AG04449 (cell line): ENCODE measurements at places on chromosomes 1 and 21.
A peak's percentile ranks its signal among the peaks of the same experiment; 100 is the strongest.

GRCh38 chr21:24628046-24628445 lies 979.2 kb downstream of the MRPL39 start:
- DNase-seq = no peak

- DNase-seq = no peak
Observed at GRCh38 chr1:71899881-71900280, 382.5 kb downstream of the NEGR1 start.

DNA sequence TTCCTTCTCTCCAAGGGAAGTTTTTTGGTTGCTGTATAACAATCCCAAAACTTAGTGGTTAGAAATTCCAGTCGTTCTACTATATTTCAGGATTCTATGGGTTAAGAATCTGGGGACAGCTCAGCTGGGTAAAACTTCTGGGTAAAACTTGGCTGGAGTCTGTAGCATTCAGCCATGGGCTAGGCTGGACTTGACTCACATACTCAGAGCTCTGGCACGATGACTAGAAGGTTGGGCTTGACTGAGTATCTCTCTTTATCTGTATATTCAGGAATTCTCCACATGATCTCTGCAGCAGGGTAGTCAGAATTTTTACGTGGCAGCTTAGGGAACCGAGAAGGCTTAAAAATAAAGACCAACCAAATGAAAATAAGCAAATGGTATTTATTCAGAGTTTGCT lies 28.2 kb upstream of the HRNR start:
- no peak for DNase-seq

DNA sequence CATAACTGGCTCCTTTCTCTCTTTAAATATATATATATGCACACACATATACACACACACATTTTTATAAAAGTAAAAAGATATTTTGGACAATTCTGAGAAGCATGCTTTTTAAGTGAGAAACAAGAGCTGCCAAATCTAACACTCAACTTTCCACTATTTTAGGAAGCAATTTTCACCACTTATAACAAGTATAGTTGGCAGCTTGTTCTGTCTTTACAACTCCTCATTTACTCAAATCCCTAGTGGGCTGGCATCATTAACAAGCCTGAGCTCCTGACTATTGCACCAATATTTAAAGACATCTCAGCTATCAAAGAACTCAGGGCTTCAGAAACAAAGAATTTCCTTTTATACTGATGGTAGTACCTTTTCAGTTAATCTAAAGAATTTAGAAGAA lies 76.6 kb downstream of the RAB3GAP2 start:
- DNase-seq = no peak

- DNase-seq = peak; percentile 21
Observed at GRCh38 chr1:61318319-61319125, 236.2 kb downstream of the NFIA start.

DNA sequence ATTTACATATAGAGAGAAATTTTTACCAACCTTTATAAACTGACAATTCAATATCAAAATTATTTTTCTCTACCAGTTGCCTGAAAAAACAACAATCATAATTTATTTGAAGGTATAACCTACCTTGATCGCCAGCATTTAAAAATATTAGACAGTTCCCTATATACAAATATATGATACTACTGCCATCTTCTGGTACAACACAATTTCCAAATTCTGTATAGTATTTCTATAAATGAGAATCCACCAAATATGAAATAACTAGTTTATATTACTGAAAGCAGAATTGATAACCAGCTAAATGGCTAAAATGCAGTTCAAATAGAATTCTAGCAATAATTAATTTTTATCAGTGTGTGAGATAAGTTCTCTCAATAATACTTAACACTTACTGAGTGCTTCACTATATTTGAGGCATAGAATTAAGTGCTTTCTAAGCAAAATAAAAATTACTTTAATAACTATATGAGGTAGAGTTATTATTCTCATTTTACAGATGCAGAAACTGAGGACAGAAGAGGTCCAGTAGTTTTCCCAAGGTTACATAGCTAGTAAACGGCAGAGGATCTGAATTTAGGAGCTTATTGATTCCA lies 75.6 kb downstream of the PIGK start:
- DNase-seq = no peak

DNA sequence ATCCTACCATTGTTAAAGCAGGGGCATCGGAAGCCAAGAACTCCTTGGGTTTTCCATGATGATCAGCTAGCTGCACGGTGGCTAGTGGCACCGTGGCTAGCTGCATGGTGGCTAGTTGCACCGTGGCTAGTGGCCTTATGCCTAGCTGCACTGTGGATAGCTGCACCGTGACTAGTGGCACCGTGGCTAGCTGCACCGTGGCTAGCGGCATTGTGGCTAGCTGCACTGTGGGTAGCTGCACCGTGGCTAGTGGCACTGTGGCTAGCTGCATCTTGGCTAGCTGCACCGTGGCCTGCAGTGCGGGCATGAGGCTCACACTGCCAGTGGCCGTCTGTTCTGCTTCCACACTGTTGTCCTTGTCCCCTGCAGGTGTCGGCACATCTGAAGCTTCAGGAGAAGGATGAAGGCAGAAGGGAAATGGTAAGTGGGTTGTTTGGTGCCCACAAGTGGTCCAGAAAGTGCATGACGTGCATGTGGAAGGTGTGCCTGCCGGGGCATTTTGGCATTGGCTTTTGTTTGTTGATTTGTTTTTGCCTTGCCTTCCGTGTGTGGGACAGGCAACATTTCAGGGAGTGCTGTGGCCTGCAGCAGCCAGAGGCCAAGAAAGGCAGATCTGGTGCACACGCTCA lies 38.6 kb downstream of the TFF3 start:
- no peak for DNase-seq

- DNase-seq = no peak
Observed at GRCh38 chr1:168161459-168161858, 17.3 kb upstream of the TIPRL start.

GRCh38 chr21:42673633-42674328 lies 20.4 kb downstream of the PDE9A start:
- DNase-seq = no peak

DNA sequence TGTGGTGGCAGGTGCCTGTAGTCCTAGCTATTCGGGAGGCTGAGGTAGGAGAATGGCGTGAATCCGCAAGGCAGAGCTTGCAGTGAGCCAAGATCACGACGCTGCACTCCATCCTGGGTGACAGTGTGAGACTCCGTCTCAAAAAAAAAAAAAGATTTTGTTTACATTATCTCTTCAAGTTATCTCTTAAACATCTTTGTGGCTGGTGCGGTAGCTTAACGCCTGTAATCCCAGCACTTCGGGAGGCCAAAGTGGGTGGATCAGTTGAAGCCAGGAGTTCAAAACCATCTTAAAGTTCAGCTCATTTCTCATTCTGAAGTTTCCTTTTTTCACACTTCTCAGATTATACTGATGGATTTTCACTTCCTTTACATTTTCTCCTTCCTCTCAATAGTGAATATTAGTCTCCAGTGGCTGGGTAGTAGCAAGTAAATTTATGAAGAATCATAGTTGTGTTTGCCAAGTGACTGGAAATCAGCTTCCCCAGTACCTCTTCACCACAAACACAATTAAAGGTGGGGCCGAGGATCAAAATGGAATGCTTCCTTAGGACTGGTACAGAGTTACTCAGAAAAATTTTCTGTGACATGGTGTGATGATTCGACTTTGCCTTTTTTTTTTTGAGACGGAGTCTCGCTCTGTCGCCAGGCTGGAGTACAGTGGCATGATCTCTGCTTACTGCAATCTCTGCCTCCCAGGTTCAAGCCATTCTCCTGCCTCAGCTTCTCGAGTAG lies 13.8 kb downstream of the PIP5K1A start:
- DNase-seq = no peak

GRCh38 chr1:89728381-89728780 lies 92.5 kb upstream of the LRRC8D start:
- DNase-seq = no peak

GRCh38 chr21:44766818-44767354 lies 34.7 kb downstream of the UBE2G2 start:
- DNase-seq = no peak

DNA sequence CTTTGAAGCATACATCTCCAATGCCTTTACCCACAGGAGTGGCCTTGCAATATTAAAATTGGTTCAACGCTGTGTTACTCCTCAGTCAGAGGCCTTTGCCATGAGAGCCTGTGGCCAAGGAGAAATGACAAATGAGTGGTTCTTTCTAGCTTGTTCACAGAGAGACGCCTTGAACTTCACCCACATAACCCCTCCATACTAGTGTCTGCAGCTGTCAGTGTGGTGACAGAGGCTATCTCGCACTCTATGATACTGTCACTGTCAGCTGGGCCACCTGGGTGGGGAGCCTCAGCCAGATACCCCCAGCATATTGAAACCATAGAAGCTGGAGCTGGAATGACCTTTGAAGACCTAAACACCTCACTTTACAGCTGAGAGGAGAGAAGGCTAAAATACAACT lies 57.4 kb upstream of the LBR start:
- DNase-seq = no peak

- no peak for DNase-seq
Observed at GRCh38 chr1:150528196-150528595, 12.6 kb downstream of the FALEC start.

- no peak for DNase-seq
Observed at GRCh38 chr1:238501290-238501689, 610.6 kb upstream of the ZP4 start.

GRCh38 chr1:80248886-80249285 lies 1242.4 kb upstream of the ADGRL4 start:
- DNase-seq = no peak

GRCh38 chr1:64975740-64976139 lies 9.4 kb upstream of the JAK1 start:
- DNase-seq = no peak

- DNase-seq = no peak
Observed at GRCh38 chr1:78141531-78142231, 95.9 kb downstream of the GIPC2 start.

DNA sequence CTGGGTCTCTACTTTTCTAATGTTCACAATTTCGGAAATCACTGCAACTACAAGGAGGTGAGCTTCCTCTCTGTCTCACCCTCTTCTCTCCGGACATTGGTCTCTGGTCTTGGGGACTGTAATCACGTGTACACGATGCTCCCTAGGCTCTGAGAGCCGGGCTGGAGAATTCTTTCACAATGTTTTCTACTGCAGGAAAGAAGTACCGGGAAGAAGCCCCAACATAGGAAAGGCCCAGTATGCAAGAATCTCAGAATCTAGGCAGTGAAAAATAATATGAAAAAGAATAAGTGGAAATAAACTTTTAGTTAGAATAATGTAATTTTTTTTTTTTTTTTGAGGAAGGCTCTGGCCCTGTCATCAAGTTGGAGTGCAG lies 13.5 kb upstream of the HJV start:
- no peak for DNase-seq

- no peak for DNase-seq
Observed at GRCh38 chr1:64608005-64608650, 136.7 kb upstream of the RAVER2 start.

DNA sequence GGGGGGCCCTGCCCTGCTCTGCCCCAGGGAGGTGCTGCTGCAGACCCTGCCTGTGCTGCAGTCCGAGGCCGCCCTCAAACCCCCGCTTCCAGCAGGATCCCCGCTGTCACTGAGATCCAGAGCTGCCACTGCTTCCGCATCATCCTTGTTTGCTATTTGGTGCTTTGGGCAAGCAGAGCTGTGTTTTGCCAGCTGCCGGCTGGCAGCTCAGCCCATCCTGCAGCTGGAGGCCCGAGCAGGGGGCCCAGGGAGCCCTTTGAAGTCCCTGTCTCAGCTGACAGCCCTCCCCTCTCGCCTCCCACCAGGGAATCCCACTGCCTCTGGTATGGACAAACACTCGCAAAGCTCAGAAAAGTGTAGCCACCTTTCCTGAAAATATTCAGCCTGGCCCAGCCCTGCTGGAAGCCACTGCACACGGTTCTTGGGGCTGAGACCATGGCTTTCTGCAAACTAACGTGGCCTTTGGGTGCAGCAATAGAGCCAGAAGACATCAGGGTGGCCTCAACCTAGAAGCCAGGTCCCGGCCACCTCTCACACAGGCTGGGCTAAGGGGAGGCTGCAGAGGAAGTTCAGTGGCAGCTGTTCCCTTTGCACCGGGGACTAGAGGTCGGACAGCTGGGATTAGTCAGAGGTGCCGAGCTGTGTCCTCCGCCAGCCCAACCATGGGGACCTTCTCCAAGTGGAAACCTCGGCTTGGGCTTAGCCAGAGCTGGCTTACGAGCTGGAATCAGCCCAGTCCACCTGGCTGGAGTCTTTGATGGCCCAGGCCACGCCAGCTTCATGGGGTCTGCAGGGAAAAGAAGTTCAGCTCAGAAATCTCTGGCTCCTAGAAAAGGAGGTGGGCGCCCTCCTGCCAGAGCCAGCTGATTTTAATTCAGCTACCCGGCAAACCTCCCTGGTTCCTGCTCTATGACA lies 107.1 kb downstream of the SPSB1 start:
- no peak for DNase-seq

GRCh38 chr1:157092831-157093230 lies 6.8 kb downstream of the ETV3L start:
- DNase-seq = no peak

GRCh38 chr1:51344602-51345299 lies 14.4 kb upstream of the TTC39A start:
- no peak for DNase-seq

DNA sequence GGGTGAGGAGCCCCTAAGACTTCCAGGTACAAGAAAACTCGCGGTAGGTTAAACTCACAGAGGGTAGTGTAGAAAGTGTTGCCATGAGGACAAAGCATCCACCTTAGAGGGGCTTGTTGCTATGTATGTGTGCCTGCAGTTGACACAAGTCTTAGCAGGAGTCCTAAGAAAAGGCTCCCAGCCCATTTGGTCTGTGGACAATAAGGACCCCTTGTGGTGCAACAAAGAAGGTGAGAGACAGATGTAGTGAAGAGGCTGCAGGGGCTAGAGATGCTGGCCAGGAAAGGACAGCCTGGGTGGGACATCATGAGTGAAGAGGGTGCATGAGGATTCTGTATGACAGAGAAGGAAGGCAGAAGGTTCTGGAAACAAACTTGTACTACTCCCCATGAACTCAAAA lies 36.3 kb upstream of the IL10 start:
- DNase-seq = no peak

GRCh38 chr1:39063775-39064174 lies 37.6 kb downstream of the NDUFS5 start:
- no peak for DNase-seq

DNA sequence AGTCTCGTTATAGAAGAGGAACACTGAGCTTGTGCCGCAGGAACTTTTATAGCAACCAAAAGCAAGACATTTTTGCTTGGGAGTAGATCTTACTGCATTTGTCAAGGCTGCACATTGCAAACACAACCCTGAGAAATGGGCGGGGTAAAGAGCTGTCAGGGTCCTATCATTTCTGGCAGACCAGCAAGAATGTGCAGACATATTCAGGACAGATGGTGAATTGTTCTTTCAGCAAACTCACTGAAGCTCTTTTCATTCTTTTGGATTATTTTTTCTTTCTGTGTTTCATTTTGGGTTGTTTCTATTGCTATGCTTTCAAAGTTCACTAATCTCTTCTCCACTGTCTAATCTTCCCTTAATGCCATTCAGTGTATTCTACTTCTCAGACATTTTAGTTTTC lies 5.1 kb upstream of the ACTN2 start:
- DNase-seq = no peak

GRCh38 chr1:27513958-27514357 lies 24.0 kb upstream of the WASF2 start:
- DNase-seq = no peak

GRCh38 chr1:56240400-56240799 lies 339.0 kb downstream of the PLPP3 start:
- DNase-seq = no peak

- no peak for DNase-seq
Observed at GRCh38 chr1:14915356-14916054, 238.0 kb upstream of the TMEM51 start.
